NCI-H1930 (cell line): ENCODE measurements at places on chromosomes 4 and X.

DNA sequence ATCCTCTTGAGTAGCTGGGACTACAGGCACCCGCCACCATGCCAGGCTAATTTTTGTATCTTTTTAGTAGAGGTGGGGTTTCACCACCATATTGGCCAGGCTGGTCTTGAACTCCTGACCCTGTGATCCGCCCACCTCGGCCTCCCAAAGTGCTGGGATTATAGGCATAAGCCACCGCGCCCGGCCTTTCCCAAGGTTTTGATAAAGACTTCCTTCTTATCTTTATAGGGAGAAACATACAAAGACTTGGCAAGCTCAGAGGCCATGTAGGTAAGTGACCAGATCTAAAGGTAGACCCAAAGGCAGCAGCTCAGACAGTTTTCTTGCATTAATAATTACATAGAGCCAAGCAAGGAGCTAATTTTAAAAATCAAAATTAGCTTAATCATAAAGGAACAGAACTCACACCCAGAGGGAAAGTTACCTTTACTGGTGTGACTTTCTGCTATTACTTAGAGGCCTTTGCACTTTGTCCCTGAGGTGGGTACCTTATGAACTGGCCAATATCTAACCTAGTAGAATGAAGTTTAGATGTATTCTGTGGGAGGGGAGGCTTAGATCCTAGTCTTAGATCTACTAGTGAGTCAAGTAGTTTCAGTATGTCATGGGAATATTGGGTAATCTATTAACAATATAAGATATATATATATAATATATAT, 67.3 kb downstream of the HPGD start:
- no peak for DNase-seq

GRCh38 chr4:68987007-68987406, 35.4 kb upstream of the UGT2A3 start:
- no peak for DNase-seq

DNA sequence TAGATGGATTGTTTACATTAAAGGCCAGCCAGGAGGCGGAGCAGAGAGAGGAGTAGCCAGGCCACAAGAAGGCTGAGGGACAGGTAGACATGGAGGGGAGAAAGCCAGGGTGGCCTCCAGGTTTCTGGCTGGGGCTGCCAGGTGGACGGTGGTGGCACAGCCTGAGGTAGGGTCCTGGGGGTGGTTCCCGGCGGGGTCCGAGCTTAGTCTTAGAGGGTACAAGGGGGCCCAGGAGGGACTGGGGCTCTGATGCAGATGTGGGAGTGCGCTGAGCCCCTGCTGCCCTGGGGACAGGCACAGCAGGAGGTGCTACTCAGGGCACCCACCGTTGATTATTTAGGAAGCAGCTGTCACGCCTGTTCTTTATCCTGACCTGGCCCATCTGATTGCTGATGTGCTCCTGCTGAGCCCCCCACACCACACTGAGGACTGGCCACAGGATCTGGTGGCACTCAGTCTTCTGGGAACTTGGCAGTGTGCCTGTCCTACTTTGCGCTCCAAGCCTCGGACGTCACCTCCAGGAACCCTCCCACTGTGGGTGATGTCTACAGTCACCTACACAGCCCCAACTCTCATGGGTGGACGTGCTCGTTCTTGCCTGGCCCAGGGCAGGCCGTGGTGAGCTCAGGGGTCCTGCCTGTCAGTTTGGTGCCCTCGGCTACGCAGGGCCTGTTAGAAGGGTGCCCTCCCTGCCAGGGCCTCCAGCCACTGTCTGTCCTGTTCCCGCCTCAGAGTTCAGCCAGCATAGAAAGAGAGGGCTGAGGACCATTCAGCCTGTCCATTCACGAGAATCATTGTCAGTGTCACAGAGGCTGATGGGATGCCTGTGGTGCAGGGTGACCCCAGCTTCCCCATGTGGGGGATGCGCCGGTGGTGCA, 12.0 kb downstream of the WFS1 start:
- no peak for DNase-seq

- DNase-seq, result no peak
Observed at GRCh38 chr4:70613306-70614183, 15.0 kb upstream of the ENAM start.

- peak; percentile 34 for DNase-seq
Observed at GRCh38 chrX:71667328-71668247, at the start of gene LOC101059915. TSS of gene LOC101059915 (plus strand) at chrX:71667546.

GRCh38 chr4:56658528-56658927, 22.6 kb downstream of the HOPX start:
- no peak for DNase-seq

DNA sequence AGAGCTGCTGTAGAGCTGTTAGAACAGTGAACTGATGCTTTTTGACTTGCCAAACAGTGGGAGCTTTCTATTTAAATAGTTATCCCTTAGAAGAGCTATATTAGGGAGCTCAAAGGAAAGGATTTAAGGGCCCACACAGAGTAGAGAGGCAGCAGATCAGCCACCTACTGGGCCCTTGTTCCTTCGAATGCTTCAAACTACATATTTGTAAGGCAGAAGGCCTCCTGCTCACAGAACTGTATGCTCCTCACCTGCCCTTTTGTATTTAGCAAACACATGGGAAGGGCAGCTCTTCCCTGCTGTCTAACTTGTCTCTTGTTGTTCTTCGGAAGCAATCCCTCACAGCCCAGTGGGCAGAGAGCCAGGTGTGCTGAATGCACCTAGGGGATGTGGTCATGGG, 38.0 kb downstream of the IL1RAPL1 start:
- DNase-seq, result no peak

- DNase-seq, result no peak
Observed at GRCh38 chr4:98605216-98605615, 53.2 kb downstream of the TSPAN5 start.

DNA sequence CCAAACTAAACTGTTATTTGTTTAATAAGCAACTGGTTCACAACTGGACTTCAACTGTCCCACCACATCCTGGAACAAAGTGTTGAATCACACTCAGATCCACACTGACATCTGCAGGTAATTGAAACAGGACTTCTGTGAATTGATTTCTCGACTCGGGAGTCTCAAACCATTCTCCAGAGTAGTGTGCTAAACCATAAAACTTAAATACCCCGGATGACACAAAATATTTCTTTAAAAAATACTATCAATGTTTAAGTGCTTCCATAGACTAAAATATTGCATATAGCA, 95.4 kb upstream of the PLAC1 start:
- DNase-seq, result no peak

GRCh38 chr4:173505924-173506518, 24.0 kb downstream of the HAND2 start:
- DNase-seq, result peak; percentile 18

DNA sequence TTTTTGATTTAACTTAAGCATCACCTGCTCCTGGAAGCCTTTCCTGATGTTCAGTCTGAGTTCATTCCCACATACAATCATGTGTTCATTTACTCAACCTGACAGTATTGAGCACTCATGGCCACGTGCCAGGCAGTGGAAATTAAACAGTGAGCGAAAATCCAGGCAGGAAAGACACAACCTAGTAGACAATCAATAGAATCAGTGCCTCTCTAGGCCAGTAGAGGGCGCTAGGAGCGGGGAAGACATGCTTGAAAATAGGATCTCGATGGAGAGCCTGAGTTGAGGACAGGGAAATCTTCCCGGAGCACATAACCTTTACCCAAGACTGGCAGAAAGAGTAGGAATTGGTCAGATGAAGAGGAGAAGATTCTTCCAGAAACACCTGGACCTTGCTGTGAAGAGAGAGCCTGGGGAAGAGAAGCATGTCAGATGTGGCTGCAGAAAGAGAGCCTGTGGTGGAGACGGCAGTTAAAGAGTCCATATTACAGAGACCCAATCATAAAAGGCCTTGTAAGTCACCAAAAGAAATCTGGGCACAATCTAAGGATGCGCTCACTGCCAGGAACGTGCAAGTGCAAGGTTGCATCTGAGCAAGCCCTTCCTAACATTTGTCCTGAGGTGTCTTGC, 103.5 kb downstream of the LDB2 start:
- peak; percentile 37 for DNase-seq

- DNase-seq, result no peak
Observed at GRCh38 chrX:110212299-110212698, 105.6 kb downstream of the AMMECR1 start.

DNA sequence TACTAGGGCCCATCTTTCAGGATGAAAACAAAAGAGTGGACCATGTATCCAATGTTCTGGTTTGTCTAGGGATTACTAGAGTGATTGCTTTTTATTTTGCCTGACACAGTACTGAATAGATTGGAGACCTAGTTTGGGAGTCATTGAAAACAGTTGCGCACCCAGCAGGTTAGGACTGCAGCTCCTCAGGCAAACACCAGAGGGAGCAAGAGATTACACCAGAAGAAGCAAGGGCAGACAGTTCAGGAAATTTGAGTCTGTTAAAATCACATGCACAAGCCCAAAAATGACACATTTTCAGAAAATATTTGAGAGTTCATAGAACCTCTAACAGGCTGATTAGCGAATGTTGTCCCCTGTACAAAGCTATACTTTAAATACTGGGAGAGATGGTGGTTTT, 55.6 kb downstream of the CYLC1 start:
- DNase-seq, result no peak

GRCh38 chrX:29470030-29470429, 745.3 kb upstream of the MAGEB2 start:
- no peak for DNase-seq

DNA sequence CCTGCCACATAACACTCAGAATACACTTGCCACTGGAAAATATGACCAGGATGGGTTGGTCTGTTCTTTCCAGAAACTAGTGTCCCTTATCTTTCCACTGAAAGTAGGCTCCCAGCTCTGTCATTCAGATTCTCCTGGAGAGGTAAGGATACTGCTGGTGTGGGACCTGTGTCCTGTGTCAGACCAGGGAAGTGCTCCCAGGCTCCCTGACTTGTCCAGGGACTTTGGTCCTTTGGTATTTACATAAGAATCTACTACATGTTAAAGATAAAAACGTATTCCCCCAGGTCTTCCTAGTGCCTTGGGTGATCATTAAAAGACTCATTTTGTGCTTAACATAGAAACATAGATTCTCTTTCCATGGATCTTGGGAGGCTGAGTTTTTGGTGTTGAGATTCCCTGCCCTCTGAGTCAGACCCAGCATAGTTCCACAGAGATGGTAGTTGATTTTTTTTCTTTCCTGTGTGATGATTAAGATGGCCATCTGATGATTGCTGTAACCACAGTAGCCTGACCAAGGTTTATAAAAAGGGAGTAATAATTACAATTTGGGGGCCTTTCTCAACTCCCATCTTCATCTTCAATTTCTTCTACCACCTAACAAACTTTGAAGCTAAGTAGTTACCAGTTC, 159.8 kb upstream of the JADE1 start:
- DNase-seq, result no peak

DNA sequence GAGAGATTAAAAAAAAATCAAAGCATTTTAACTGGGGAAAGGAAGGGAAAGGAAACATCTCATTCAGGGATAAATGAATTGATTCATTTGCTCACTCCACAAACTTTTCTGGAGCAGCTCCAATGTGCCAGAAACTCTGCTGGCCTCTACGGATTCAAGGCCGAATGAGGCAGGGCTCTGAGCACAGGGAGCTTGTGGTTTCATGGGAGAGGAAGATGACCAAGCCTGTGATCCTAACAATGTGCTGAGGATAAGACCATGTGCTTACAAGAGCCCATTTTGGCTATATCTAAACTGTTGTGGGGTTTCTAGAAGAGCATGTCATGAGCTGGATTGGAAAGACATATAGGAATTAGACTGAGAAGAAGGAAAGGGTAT, 137.5 kb downstream of the ZNF674 start:
- no peak for DNase-seq

GRCh38 chr4:48470137-48470536, 13.0 kb upstream of the SLC10A4 start:
- DNase-seq, result no peak

- no peak for DNase-seq
Observed at GRCh38 chrX:79592259-79592658, 225.1 kb upstream of the ITM2A start.

GRCh38 chr4:117324851-117325491, 239.6 kb upstream of the TRAM1L1 start:
- DNase-seq, result no peak

GRCh38 chr4:15749001-15749400, 29.1 kb upstream of the CD38 start:
- DNase-seq, result no peak

DNA sequence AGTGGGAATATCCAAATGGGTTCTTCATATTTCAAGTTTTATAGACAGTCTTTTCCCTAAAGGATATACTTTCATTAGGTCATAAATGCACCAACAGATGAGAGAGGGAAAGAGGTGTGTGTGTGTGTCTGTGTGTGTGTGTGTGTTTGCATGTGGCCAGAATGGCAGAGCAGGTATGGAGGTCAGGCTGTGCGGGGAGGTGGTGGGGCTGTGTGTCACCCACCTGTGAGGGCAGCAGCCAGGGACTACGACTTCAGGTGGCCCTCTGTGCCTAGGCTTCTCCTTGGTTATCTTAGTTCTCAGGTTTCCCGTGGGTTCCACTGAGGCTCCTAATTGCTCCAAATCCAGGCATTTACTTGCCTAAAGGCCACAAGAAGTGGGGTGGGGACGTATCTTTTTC, 14.6 kb downstream of the HAND2 start:
- DNase-seq, result no peak

DNA sequence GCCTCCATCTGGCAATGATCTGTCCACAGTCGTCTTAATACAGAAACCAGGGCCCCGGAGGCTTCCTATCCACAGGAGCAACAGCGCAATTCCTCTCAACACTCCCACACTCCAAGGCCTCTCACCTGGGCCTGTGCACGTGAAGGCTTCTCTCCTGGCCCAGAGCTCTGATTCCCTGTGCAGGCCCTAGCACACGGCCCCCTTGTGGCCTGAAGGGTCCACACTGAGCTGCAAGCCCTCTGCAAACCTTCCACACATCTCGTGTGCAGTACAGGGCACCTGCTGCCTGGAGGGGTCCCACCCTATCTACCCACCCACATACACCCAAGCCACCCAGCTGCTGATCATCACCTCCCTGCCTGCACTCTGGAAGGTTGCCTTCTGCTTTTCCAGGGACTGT, 150.1 kb upstream of the NUDT10 start:
- DNase-seq, result no peak

DNA sequence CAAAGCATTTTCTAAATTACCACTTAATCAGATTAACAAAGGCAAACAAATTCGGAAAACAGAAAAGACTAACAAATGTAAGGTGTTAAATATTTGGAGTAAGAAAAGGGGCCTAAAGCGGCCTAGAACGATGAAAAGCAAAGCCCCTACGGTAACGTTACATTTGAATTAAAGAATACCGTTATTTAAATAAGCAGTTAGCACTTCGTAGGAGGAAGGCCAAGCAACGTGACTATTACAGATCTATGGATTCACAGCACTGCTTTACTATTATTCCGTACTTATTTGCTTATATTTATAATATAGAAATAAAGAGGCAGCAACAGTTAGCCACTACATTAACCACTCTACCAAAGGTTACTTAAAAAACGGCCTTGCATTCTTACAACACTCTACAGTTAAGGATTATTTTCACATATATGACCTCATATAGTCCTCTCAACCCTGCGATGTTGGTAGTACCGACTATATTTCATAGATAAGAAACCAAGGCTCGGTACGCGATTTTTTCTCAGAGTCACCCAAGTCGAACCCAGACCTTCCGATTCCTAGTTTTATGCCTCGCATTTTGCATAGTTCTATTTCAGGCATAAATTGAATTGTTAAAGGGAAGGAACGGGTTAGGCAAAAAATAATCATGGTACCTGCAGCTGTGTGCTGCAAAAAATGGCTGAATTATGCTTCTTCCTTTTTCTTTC, 2.9 kb downstream of the KLHL15 start:
- no peak for DNase-seq

- no peak for DNase-seq
Observed at GRCh38 chrX:4320436-4320947, 607.0 kb upstream of the PRKX start.
